ENCODE measurements at places on chromosomes 5 and 9.

- DNase-seq: no peak
Measured at GRCh38 chr9:16308645-16309044, 561.8 kb downstream of the BNC2 start.

- DNase-seq: no peak
Measured at GRCh38 chr5:83285661-83286398, 185.7 kb upstream of the VCAN start.

- no peak for DNase-seq
Measured at GRCh38 chr9:128056086-128056485, 11.0 kb downstream of the NAIF1 start.

- DNase-seq: no peak
Measured at GRCh38 chr9:115665519-115665918, 488.1 kb upstream of the PAPPA start.

DNA sequence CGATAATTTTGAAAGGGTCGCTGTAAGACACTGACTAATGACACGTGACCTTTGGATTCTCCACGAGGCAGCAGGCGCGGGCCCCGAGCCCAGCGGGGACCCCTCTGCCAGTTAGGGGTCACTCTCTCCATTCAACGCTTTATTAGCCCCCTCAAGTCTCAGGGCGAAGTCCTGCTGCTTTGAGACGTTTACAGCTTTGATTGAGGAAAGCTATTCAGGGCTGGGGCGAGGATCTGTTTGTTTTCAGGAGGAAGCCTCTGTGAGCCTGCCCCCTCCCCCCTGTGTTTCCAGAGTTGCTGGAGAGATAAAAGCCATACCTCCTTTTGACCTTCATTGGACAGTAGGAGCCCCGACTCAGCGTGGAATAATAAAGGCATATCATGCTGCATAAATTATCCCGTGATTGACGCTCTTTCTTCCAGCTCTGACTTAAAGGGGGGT, 31.4 kb upstream of the MSX2 start:
- no peak for DNase-seq

DNA sequence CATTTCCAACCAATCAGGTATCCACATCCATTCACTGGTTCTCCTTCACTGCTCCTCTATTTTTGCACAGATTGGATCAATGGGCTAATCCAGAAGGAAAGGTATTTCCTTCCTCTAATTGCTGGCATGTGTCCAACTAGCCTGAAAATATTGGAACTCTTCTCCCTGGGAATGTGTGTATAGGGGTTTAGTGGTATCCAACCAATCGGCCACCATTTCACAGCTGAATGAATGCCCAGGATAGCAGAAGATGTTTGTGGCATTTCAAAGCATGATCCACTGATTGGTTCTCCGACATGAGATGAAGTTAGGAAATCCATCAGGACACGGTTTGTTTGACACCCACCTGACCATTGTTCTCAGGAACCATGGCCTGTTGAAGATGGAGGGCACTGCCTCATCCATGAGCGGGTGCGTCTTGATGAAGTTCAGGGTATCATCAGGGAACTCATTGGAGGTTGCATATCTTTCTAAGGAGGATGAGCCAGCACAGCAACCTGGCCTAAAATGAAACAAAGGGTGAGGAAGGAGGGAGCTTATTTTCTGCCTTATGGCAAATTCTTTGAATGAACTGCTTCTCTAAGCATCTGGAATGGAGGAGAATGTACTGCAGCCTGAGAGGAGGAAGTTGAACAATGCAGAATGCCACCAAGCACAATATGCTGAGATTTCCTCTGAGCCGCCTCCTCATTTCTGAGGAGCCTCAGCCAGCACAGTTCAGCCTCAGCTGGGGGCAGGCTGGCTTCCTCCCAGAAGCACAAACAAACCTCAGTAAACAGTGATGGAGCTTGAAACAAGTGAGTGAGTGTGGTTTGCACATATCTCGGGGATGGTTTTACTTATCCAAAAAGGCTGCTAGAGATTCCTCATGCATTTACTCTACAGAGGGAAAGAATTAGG, 94.6 kb downstream of the SEMA6A start:
- DNase-seq: no peak

- no peak for DNase-seq
Measured at GRCh38 chr9:6782981-6783380, 25.2 kb downstream of the KDM4C start.

DNA sequence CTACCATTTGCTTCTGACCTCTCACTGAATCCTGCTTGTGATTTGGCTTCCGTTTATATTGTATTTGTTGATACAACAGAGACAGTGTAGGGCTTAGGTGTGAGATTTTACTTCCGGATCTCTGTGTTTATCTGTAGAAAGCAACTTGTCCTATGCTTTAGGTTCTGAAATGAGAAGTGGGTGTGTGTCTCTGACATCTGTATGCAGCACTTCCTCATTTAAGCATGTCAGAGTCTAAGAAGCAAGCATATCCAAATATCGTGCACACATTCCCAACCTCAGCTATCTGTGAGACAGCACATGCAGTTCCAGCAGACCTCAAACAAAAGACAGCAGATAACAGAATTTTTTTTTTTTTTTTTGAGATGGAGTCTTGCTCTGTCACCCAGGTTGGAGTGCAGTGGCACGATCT, 16.3 kb downstream of the KLF9 start:
- no peak for DNase-seq

DNA sequence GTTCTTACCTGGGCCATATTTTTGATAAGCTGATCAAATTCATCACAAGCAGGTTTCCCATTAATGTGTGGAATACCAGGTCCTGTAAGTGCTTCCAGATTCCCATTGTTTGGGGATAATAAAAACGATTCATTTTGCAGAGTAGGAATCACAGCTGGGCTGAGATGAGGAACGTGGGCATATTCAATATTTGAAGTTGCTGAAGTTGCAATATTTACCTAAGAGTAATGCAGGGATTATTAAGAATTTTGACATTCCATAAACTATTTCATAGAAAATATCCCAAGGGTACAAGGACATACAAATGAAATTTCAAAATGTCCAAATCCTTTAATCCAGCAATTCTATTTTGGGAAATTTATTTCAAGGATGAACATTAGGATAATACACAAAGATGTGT, 55.1 kb downstream of the MPDZ start:
- DNase-seq: no peak

- DNase-seq: no peak
Measured at GRCh38 chr5:154107756-154108155, 69.0 kb downstream of the MFAP3 start.

- no peak for DNase-seq
Measured at GRCh38 chr9:3007326-3007725, 163.4 kb upstream of the PUM3 start.

DNA sequence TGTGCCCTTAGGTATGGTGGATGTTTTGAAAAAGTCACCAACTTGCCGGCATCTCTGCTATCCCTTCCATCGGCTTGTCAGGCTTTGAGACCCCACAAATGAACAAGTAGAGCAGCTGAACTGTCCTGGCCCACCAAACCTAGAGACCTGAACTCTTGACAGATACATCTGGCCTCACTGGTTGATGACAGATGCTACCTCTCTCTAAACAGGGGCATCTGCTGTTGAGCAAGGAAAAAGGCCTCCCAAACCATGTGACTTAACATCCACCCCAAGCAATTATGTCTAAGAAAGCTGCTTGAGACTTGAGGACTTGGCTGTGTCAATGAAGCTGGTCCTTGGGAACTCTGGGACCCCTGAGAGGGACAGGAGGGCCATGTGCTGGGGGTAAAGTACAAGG, 2.3 kb downstream of the CCNI2 start:
- DNase-seq: no peak

All from CD4-positive, CD25-positive, alpha-beta regulatory T cell (primary cell).